Globus pallidus (tissue), 1 donor: ENCODE measurements at places on chromosomes 12 and 14.

- DNase-seq: no peak
Observed at GRCh38 chr14:58541633-58542022, 96.1 kb upstream of the DACT1 start.

GRCh38 chr12:14975457-14975856 lies 2.6 kb downstream of the PDE6H start:
- no peak for DNase-seq

DNA sequence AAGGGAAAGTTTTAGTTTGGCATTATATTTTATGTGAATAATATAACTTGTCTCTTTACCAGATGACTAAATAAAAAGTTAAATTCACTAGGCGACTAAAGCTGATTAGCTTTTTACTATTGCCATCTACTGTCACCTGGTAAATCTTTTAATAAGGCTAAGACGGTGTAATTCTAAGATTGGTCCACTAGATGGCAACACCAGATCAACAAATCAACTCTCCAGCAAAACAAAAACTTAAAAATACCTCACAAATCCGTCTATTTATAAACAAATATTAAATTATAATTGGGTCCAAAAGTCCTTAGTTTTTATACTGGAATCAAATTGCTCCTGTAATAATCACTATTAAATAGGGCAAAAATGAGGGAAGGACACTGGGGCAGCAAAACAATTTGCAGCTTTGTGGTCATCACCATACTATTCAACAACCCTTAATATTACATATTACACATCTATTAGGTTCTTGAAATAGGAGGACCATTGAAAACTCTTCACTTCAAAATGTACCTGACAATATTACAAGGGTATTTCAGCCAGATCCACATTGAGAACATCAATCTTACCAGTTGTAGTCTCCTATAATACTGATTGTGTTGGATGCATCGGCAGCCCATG lies 47.9 kb downstream of the GALC start:
- DNase-seq: peak; percentile 46

GRCh38 chr12:109988903-109989302 lies 7.3 kb downstream of the GIT2 start:
- peak; percentile 26 for DNase-seq

DNA sequence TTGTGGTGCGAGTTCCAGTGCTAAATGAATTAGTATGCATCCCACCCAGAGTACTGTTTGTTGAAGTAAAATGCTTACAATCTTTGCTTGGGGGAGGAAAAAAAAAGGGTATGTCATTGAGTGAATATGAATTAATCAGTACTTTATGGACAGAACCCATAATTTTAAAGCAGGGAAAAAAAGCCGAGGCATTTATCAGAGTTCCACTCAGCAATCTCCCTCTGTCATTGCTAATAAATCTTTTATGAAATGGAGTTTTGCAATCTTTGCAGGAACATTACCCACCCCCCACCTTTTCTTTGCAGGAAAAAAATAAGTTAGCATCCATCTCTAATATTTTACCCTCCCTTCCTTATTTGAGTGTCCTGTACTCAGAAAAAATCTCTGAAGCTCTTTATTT lies 127.9 kb upstream of the TMPO start:
- no peak for DNase-seq

- DNase-seq: peak; percentile 76
Observed at GRCh38 chr12:28872654-28873268, 276.3 kb upstream of the FAR2 start.

DNA sequence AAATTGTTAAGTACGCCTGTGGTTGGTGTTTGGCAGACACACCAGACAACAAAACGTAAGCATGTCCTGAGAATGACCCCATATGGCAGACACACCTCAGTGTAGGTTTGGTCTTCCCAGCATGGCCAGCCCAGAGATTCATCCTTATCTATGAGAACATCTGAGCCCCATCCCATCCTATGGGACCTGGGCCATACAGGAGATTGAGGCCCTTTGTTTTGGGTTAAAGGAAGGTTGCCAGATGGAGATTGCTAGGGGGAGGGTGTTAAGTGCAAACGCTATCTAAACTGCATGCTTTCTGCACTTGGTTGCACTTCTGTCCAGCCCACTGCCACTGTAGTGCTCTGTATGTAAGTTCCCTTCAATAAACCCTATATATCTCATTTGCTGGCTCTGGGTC lies 4.1 kb upstream of the PCNX4 start:
- no peak for DNase-seq

DNA sequence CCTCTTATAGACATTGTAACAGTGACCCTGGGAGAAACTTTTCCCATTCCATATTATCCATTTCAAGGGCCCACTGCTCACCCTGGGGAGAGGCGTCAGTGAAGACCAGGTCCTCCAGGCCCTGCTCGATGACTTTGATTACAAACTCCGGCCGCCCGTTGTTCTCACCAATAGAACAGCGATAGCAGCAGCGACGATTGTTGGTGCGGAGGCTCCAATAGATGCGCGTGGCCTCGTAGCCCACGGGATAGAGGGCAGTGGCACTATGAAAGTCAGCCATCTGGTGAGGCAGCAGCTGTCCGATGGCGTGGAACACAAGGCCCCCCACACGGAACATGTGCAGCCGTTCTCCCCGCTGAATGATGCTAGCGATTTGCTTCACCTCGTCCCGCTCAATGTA lies 7.5 kb upstream of the PRKAG1 start:
- no peak for DNase-seq

GRCh38 chr12:41724216-41724615 lies 420.5 kb downstream of the GXYLT1 start:
- no peak for DNase-seq

- DNase-seq: no peak
Observed at GRCh38 chr12:131365821-131366260, 345.0 kb upstream of the SFSWAP start.

DNA sequence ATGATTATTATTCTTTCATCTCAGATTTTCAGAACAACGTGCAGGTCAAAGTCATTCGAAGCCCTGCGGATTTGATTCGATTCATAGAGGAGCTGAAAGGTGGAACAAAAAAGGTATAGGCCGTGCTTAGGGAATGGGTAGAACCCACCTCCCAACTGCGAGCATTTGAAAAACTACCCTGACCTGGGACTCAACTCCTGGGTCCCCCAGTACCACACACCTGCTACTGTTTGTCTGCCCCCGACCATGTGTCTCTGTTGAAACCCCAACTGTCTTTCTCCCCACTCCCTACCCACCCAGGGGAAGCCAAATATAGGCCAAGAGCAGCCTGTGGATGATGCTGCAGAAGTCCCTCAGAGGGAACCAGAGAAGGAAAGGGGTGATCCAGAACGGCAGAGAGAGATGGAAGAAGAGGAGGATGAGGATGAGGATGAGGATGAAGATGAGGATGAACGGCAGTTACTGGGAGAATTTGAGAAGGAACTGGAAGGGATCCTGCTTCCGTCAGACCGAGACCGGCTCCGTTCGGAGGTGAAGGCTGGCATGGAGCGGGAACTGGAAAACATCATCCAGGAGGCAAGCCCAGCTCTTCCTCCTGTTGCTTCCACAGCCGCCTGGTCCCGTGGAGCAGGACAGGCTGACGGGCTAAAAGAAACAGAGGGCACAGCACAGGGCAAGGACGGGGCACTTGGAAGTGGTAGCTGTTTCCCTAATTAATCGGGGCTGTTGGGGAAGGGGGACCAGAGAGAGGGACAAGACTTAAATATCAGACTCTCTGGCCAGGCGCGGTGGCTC lies 20.5 kb downstream of the AGAP2 start:
- no peak for DNase-seq
